ENCODE measurements at places on chromosomes 6 and 20. TPM values are rescaled to one million over a fixed set of nuclear protein-coding genes. Genes with fewer than 3 reads are reported as not detected.

BTNL2 gene
- not detected for total RNA-seq

C20orf141 gene
- not detected for total RNA-seq

GRCh38 chr6:57327311-57327710, 9.9 kb downstream of the PRIM2 start:
- DNase-seq = no peak

- no peak for DNase-seq
Measured at GRCh38 chr6:87553159-87553765, 36.5 kb downstream of the RARS2 start.

Data from aorta (tissue), 5 donors.